ENCODE measurements at places on chromosomes 1 and 21. TPM values are rescaled to one million over a fixed set of nuclear protein-coding genes. Genes with fewer than 3 reads are reported as not detected.

- no peak for DNase-seq
Measured at GRCh38 chr1:39491146-39491921, at the start of gene BMP8A. Gene BMP8A, plus strand, starts transcription at chr1:39491636. Its CDS starts 356 bp downstream, at chr1:39491992.

Gene RAB3GAP2
- 6.3 TPM for polyA plus RNA-seq

GRCh38 chr1:30449428-30450147 lies 273.8 kb downstream of the MATN1 start:
- DNase-seq: no peak

DNA sequence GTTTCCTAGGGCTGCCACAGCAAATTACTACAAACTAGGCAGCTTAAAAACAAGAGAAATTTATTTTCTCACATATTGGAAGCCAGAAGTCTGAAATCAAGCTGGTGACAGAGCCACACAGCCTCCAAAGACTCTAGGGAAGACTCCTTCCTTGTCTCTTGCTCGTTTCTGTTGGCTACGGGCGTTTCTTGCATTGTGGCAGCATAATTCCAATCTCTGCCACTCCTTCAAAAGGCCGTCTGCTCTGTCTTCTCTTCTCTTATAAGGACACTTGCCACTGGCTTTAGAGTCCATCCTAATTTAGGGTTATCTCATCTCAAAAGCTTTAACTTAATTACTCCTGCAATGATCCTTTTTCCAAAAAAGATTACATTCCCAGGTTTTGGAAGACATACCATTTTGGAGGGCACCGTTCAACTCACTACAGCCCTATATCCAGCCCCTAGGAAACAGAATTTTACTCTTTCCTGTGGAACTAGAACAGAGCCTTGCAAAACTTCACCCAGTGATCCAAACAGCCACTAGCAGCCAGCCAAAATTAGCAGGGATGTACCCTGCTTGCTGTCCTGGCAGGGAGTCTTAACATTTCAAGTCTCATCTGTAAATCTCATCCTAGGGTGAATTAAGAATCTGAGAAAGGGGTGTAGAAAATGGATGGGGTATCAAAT lies 9.2 kb downstream of the STYXL2 start:
- DNase-seq: no peak

- no peak for DNase-seq
Measured at GRCh38 chr21:18023157-18023556, 204.0 kb upstream of the C21orf91 start.

DNA sequence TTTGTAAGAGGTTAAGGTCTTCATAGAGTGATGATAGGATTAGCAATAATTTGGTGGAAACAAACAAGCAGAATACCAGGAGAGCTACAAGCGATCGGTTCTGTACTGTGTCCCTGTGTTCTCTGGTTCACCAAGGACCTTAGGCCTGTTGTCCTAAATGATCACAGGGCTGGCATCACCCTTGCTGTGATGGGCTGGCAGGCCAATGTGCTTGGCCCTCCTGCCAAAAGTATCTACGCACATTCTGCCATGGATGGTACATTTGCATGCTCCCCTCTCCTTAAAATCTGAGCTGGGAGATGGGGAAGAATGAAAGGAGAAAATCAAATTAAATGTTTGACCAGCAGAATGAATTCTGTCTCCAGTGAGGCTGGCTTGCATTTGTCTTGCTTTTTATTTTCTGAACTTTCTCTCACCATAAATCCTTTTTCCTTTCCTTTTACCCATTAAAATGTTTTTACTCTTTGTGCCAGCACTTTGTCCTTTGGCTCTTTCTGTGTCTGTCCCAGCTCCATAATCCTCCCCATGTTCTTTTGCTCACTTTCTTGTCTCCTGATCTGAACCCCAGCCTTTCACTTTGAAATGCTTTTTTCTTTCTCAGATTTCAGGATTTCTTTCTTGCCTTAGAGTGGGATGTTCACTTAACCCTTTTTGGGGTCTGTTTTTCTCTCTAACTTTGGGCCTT lies 51.7 kb downstream of the PBX1 start:
- DNase-seq: no peak

DNA sequence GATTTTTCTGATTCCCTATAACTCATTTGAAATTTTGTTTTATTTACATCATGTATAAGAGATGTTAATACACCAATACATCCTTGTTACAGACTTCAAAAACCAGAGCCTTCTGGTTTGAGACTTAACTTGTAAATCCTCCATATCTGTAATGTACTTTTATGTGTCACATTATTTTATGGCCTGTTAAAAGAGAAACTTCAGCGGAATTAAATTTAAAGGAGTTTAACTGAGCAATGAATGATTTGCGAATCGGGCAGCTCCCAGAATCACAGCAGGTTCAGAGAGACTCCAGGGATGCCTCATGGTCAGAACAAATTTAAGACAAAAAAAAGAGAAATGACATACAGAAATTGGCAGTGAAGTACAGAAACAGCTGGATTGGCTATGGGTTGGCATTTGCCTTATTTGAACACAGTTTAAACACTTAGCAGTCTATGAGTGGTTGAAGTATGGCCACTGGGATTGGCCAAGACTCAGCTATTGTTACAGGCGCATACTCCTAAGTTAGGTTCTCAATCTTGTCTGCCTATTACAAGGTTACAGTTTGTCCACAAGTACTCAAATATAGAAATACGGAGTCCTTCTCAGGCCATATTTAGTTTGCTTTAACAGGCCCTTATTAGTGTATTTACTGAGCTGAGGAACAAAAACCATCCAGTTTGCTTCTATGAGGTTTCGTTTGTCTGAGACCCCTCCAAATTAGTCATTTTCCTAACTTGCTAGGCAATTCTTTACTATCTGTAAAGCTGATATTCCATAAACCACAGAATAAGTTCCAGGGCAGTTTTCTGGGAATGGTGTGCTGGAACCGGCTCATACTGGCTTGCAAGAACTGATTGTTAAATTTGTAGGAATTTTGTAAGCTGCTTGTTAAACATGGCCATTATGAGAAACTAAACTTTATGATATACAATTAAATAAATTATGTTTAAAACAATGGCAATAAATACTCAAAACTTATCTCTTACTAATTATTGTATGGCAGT lies 56.2 kb upstream of the WDR26 start:
- DNase-seq: no peak
